ENCODE measurements at places on chromosomes 16 and 17.
A peak's percentile ranks its signal among the peaks of the same experiment; 100 is the strongest.

DNA sequence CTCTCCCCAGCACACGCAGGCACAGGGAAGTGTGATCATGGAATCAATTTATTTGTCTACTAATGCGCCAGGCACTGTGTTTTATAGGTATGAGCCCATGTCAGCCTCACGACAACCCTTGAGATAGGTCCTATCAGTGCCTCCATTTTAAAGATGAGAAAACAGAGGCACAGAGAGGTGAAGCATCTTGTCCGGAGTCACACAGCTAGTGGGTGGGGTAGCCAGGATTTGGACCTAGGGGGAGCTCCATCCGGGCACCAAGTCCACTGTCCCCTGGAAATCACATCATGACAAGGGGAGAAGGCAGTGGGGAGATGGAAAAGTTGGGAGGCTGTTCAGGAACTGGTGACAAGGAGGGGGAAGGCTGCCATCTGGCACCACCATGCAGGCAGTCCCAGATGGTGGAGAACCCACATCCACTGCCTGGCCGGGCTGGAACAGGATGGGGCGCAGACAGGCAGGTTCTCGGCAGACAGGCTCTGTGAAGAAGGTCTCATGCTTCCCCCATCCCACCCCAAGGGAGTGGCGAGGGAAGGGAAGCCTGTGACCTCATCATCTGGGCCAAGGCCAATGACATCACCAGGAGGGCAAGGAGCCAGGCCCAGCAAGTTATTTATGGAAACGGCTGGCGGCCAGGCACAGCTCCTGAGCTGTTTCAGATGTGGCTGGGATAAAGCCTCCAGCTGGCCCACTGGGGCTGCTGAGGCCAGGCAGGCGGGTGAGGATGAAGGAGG lies 126.0 kb upstream of the SDK2 start:
- peak; percentile 58 for DNase-seq

GRCh38 chr16:27193300-27193990 lies 9.9 kb upstream of the KDM8 start:
- no peak for DNase-seq

GRCh38 chr16:29848420-29849297 lies 14.4 kb downstream of the CDIPT start:
- DNase-seq = peak; percentile 78

DNA sequence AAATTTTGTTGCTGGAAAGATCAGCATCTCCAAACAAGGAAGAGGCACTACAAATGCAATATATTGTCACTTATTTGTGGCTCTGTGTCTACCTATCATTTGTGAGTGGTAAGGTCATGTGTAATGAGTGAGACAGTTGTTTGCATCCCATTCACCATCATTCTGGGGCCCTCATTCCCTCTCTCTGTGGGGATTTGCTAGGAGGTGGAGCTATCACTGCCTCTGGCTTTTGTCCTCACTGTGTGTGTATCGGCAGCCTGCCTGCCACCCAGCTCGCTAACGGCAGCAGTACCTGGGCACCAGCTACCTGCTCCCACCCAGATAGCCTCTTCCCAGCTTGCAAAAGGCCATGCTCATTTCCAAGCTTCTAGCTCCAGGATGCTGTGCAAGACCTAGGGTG lies 379.2 kb upstream of the ZFHX3 start:
- no peak for DNase-seq

DNA sequence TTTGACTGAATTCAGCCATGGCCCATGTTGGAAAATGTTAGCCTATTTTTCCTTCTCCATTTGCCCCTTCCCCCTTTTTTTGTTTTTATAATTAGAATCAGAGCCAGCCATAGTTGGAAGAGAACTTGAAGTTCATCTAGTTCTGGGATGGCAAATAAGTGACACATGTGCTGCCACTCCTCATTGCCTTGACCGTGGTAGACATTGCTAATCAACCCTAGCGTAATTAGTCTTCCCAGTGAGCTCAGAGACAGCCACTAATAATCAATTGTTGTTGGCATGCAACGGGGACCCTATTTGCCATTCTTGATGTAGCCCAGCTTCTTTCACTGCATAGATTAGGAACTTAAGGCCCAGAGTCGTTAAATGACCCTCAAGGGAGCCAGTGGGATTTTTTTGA lies 16.6 kb downstream of the CMIP start:
- DNase-seq = no peak

- no peak for DNase-seq
Observed at GRCh38 chr17:78637643-78638420, 60.6 kb upstream of the DNAH17 start.

DNA sequence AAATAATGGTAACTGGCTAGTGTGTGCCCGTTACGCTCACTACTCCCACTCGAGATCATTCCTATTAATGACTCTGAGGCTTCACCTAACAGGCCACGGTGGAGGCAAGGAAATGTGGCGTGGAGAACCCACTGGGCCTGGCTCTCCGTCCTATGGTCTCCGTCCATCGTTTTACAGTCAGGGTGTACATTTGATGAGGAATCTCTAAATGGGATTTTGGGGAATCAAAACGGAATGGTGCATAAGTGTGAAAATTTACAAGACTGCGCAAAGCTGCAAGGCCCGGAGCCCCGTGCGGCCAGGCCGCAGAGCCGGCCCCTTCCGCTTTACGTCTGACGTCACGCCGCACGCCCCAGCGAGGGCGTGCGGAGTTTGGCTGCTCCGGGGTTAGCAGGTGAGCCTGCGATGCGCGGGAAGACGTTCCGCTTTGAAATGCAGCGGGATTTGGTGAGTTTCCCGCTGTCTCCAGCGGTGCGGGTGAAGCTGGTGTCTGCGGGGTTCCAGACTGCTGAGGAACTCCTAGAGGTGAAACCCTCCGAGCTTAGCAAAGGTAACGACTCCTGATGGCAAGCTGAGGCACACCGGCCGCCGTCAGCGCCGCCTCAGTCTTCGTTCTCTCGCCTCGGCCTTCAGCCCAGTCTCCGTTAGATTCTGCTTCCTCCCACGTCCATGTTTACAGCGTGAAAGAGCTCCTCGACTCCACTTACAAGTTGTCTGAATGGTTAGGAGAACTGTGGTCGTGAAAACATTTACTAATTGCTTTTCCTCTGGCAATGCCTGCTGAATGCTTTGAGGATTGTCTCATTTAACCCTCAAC lies at the start of gene RAD51C:
Gene RAD51C (plus strand): TSS at position 364 of the 817 bp plus-strand sequence. CDS start 42 bp downstream, at position 406.
- peak; percentile 78 for DNase-seq

DNA sequence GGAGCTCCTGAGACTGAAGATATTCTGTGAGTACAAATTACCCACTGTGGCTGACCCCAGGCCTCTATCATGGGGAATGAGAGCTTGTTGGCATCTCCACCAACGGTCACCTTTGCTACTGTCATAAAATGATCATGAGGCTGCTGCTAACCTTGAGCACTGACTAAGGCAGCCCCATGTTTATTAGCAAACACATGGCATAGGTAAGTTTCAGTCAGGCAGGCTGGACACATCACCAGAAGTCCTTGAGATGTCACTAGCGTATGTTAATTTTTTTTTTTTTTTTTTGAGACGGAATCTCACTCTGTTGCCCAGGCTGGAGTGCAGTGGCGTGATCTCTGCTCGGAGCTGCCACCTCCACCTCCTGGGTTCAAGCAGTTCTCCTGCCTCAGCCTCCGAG lies 1.5 kb upstream of the GLG1 start:
- no peak for DNase-seq

- no peak for DNase-seq
Observed at GRCh38 chr17:55238931-55239297, 25.8 kb upstream of the HLF start.
